Testis (tissue), 5 donors: ENCODE measurements at places on chromosomes 11 and 22. TPM values are rescaled to one million over a fixed set of nuclear protein-coding genes. Genes with fewer than 3 reads are reported as not detected.

GRCh38 chr11:119505861-119506260, 82.9 kb upstream of the THY1 start:
- DNase-seq = no peak

The CRYBB1 gene
- not detected for total RNA-seq

The CHST1 gene
- total RNA-seq = 10.6 TPM

The C11orf87 gene
- total RNA-seq = 0.08 TPM

- no peak for DNase-seq
Measured at GRCh38 chr11:121241343-121242211, 51.0 kb upstream of the SC5D start.

DNA sequence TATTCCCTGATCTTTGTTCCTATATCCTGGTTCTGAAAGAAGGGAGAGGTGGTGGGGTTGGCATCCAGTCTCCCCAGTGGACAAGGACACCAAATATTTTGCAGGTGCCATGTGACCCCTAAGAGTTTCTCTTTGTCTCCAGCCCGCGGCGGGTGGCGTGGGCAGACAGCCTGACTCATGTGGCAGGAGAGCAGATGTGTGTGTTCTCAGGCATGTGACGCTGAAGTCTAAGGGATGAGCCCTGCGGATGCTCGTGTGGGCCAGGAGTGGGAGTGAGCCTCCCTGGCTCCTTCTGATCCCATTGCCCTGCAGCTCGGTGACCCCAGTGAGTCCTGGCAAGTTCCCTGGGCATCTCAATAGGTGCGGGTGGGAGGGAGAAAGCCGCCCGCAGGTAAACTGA, 94.8 kb upstream of the TBCEL start:
- no peak for DNase-seq

- DNase-seq = peak; percentile 77
Measured at GRCh38 chr11:32792948-32793475, 1.4 kb downstream of the CCDC73 start.
